ENCODE measurements at places on chromosomes 11 and 22. TPM values are rescaled to one million over a fixed set of nuclear protein-coding genes. Genes with fewer than 3 reads are reported as not detected.

- DNase-seq, result no peak
Observed at GRCh38 chr11:24592360-24592759, 95.5 kb downstream of the LUZP2 start.

DNA sequence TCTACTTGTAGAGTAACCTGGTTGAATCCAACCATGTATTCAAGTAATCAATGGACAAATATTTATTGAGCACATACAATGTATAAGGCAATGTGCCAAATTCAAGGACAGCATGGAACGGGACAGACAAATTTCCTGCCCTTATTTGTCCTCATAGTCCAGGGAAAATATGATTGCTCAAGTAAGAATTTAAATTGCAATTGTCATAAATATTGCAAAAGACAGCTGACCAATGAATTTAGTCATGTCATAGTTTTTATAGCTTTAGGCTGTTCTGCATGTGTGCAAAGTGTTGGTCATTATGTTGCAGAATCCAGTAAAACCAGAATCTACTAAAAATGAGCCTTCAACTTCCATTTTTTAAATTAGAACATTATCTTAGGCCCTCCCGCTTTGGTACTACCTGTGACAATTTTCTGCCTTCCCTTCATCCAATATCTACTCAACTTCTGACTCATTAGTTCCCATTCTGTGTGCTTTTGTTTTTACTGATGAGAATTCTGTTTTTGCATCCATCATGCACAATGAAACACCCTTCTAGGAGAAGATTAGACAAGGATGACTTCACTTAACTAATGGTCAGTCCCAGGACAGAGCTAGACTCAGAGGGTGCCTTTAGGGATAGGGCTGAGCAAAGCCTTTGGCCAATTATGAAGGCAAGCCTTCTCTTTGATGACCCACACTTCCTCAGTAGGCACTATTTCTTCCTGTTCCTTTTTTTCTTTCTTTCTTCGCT lies 45.8 kb upstream of the FIBIN start:
- DNase-seq, result no peak

- no peak for DNase-seq
Observed at GRCh38 chr11:76955459-76956114, 78.6 kb upstream of the B3GNT6 start.

Gene KREMEN1
- total RNA-seq, result 0.54 TPM

Gene RTN4RL2
- total RNA-seq, result 0.27 TPM

Gene HBG2
- 0.27 TPM for total RNA-seq

Gene BCO2
- total RNA-seq, result 1.3 TPM

Gene FIBIN
- total RNA-seq, result not detected

Gene TRMU
- 29.1 TPM for total RNA-seq
